Neural crest cell (in vitro differentiated cells): ENCODE measurements at places on chromosomes 6 and 20.

DNA sequence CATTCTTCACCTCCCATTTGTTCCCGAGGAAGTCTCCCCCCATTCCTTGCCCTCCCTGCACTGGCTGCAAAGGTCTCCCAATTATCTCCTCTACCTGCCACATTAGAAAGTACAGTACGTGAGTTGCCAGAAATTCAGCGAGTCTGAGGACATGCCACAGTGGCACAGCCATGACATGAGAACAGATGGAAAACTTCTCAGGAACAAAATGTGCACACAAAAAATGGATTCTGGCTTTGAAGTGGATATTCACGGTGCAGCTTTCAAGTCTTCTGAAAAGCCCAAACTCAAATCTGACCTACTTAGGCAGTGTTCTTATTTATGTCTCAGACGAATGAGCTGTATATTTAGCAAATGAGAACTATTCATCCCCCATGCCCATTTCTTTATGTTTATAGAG lies 269.1 kb upstream of the ARID1B start:
- no peak for DNase-seq

- DNase-seq = no peak
Measured at GRCh38 chr6:117505311-117505710, 22.8 kb downstream of the DCBLD1 start.

DNA sequence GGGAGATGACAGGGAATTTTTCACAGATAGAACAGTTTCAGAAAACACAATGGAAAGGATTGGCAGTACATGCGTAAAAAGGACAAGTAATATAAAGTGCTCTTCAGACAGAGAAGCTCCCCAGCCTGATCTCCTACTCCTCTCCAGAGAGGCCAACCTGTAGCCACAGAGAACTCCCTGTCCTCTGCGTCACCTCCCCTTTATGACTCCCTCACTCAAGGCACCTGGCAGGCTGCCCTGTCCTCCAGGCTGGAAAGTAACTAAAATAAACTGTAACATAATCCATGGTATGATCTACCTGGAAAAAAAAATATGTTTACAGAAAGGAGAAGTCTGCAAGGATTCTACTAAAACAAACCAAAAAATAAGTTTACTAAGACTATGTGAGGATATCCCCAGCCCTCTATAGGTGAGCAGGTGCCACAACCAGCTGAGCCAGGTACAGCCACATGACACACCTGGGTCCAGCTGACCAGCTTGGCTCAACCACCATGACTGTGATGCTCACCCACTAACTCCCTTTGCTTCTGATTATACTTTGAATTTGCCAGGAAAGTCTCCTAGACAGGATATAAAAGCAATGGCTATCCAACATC lies 29.2 kb downstream of the MBOAT1 start:
- no peak for DNase-seq

DNA sequence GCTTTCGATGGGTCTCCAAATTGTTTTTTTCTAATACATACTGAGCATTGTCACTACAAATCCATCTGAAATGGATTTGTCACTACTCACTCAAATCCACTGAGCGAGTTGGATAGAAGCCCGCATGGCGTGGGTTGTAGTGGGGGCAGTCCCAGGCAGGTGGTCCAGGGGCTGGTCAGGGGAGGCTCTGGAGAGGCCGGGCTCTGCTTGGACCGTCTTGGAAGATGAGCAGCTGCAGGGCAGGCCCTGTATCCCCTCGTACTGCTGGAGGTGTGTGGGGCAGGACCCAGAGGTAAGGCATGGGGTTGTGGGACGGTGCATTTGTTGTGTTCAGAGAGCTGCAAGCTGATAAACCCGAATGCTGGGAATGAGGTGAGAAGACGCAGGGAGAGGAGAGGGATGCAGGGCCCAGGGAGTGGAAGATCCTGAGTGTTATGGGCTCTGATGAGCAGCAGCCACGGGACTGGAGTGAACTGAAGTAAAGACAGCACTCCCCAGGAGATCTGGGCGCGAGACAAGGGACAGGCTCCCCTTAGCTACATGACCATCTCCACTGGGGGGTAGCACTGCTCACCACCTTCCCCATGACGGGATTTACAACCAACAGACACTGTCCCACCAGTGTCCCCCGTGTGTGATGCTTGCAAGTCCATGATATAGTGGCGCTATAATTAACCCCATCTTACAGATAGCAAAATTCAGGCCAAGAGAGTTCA lies 45.9 kb downstream of the PSMG4 start:
- no peak for DNase-seq

- no peak for DNase-seq
Measured at GRCh38 chr6:106426250-106426970, 65.9 kb downstream of the CRYBG1 start.

GRCh38 chr6:160337991-160338390 lies 10.2 kb upstream of the SLC22A3 start:
- DNase-seq = no peak

DNA sequence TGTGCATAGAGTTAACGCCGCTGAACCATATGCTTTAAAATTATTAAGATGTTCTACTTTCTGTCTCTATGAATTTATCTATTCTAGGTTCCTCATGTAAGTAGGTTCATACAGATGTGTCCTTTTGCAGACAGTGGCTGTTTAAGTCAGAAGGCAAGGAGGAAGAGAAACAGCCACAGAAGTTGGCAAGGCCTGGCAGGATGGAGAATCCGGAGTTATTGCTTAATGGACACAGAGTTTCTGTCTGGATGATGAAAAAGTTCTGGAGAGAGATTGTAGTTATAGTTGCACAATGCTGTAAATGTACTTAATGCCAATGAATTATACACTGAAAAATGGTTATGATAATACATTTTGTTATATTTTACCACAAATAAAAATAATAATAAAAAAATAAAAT lies 283.6 kb upstream of the CNR1 start:
- no peak for DNase-seq

- DNase-seq = no peak
Measured at GRCh38 chr6:32436995-32437836, 2.5 kb upstream of the HLA-DRA start.
